A549 treated with AZD2906 at 1 μM for 4 hours (cell line): ENCODE measurements at places on chromosomes 2 and 18. TPM values are rescaled to one million over a fixed set of nuclear protein-coding genes. Genes with fewer than 3 reads are reported as not detected.

GKN2 gene
- total RNA-seq = 1.9 to 3.2 TPM (median 2.5 TPM) in 5 replicates

TXNDC2 gene
- total RNA-seq = 0.06 to 0.41 TPM (median 0.08 TPM) in 5 replicates

DTNA gene
- total RNA-seq = 0.05 to 0.35 TPM (median 0.14 TPM) in 5 replicates

MTCL1 gene
- total RNA-seq = 47.0 to 55.3 TPM (median 53.1 TPM) in 5 replicates

THOC1 gene
- 15.9 to 19.4 TPM (median 17.9 TPM) in 5 replicates for total RNA-seq

INPP4A gene
- total RNA-seq = 6.6 to 9.5 TPM (median 8.3 TPM) in 5 replicates

FAP gene
- total RNA-seq = 0.08 to 0.11 TPM (median 0.09 TPM) in 3 of 5 replicates, not detected in the others

TTC32 gene
- total RNA-seq = 11.5 to 14.5 TPM (median 12.3 TPM) in 5 replicates

MOGAT1 gene
- total RNA-seq = not detected in 5 replicates

CDK15 gene
- total RNA-seq = not detected in 5 replicates

TEKT4 gene
- total RNA-seq = not detected in 5 replicates

C18orf54 gene
- 2.1 to 3.2 TPM (median 3.0 TPM) in 5 replicates for total RNA-seq

NYAP2 gene
- total RNA-seq = 0.02 TPM in 2 of 5 replicates, not detected in the others

SLC35F5 gene
- 38.5 to 48.2 TPM (median 42.4 TPM) in 5 replicates for total RNA-seq

LCT gene
- 0.03 to 0.08 TPM (median 0.04 TPM) in 4 of 5 replicates, not detected in the other for total RNA-seq

PROC gene
- total RNA-seq = 5.0 to 5.8 TPM (median 5.5 TPM) in 5 replicates

IL1R2 gene
- 0.53 to 1.5 TPM (median 1.2 TPM) in 5 replicates for total RNA-seq

RBFA gene
- 29.1 to 32.3 TPM (median 31.4 TPM) in 5 replicates for total RNA-seq

PXDN gene
- 11.5 to 17.4 TPM (median 15.5 TPM) in 5 replicates for total RNA-seq

ZSWIM2 gene
- total RNA-seq = not detected in 5 replicates

UGT1A3 gene
- 0.05 to 0.09 TPM (median 0.07 TPM) in 4 of 5 replicates, not detected in the other for total RNA-seq

ALPG gene
- total RNA-seq = 0.33 to 0.55 TPM (median 0.50 TPM) in 5 replicates

MDH1B gene
- total RNA-seq = 1.1 to 1.7 TPM (median 1.5 TPM) in 5 replicates

TRABD2A gene
- total RNA-seq = 10.5 to 15.5 TPM (median 13.2 TPM) in 5 replicates

KANSL1L gene
- 0.57 to 0.80 TPM (median 0.66 TPM) in 5 replicates for total RNA-seq

GKN1 gene
- 0.37 to 0.77 TPM (median 0.66 TPM) in 5 replicates for total RNA-seq

SP5 gene
- total RNA-seq = 0.02 to 0.23 TPM (median 0.07 TPM) in 3 of 5 replicates, not detected in the others

REG1A gene
- total RNA-seq = not detected in 5 replicates

CDCA7 gene
- total RNA-seq = 38.4 to 45.7 TPM (median 44.2 TPM) in 5 replicates

SPAST gene
- 11.0 to 17.0 TPM (median 13.0 TPM) in 5 replicates for total RNA-seq

UGT1A4 gene
- total RNA-seq = 0.06 to 0.11 TPM (median 0.06 TPM) in 3 of 5 replicates, not detected in the others

C18orf63 gene
- not detected in 5 replicates for total RNA-seq

SCYGR4 gene
- not detected in 5 replicates for total RNA-seq

APOB gene
- total RNA-seq = under 0.01 to 0.14 TPM (median 0.04 TPM) in 4 of 5 replicates, not detected in the other

CYBRD1 gene
- 24.8 to 32.5 TPM (median 30.7 TPM) in 5 replicates for total RNA-seq

TMEFF2 gene
- total RNA-seq = 0.34 to 0.46 TPM (median 0.36 TPM) in 5 replicates

TFPI gene
- total RNA-seq = 35.2 to 53.4 TPM (median 47.5 TPM) in 5 replicates

SP9 gene
- total RNA-seq = 1.2 to 2.1 TPM (median 1.8 TPM) in 5 replicates

PNKD gene
- total RNA-seq = 58.2 to 76.9 TPM (median 74.2 TPM) in 5 replicates

SUPT7L gene
- total RNA-seq = 25.1 to 32.9 TPM (median 32.8 TPM) in 5 replicates

LGALSL gene
- total RNA-seq = 11.0 to 12.8 TPM (median 11.5 TPM) in 5 replicates

ARHGAP25 gene
- 0.16 to 0.35 TPM (median 0.22 TPM) in 5 replicates for total RNA-seq

TRPM8 gene
- total RNA-seq = 0.20 to 0.47 TPM (median 0.30 TPM) in 4 of 5 replicates, not detected in the other

FRZB gene
- 0.04 to 0.13 TPM (median 0.11 TPM) in 5 replicates for total RNA-seq

DNAJC5G gene
- not detected in 5 replicates for total RNA-seq

ANO7 gene
- 1.6 to 2.0 TPM (median 1.9 TPM) in 5 replicates for total RNA-seq

TMEM198 gene
- total RNA-seq = 0.62 to 1.2 TPM (median 0.96 TPM) in 5 replicates
